ENCODE measurements at places on chromosomes 2 and 18.

DNA sequence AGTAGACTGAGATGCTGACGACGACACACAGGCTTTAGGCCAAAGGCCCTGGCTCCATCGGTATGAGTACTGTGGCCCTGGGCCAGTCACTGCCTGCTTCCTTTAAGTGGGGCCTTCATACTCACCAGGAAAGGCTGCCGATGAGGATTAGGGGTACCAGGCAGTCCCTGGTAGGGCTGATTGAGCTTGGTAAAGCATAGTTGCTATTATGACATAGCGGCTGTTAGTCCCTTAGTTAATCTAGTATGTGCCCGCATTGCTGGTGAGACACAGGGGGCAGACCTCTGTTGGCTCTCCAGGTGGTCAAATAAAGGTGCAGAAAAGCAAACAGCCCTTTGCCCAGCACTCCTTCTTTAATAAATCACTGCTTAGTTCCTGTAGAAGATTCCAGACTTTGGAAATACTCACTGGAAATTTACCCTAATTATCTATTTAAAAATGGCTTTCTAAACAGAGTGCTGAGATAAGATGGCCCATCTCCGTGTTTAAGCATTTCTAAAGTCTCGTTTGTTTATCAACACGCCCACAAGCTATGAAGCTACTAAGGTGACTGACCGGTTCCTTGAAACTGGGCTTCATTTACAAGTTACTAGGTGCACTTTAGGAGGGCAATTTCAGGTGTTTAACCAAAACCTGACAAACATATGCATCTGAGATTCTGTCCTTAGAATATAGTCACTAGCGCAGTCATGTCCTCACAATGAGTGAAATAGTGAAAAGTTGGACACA is 8.7 kb upstream of the BIN1 start:
- DNase-seq: no peak

DNA sequence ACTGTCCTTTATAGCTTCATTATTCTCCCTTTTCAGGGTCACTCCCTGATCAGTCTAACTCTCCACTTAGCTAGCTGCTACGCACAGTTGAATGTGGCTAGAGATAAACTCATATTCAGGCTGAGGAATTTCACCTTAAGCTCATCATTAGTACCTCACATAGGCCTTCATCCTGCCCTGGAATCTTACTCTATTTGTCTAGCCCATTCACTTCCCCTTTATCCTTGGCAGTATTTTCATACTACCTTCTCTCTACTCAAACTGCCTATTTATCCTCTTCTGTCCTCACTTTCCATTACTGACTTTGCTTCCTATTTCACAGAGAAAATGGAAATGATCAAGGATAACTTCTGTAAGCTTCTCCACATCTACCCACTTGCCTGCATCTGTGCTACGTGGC is 10.6 kb upstream of the DSC2 start:
- DNase-seq: no peak

GRCh38 chr2:138010890-138011289 is 46.6 kb downstream of the HNMT start:
- no peak for DNase-seq

- no peak for DNase-seq
Measured at GRCh38 chr2:65404988-65405697, 27.3 kb downstream of the SPRED2 start.

DNA sequence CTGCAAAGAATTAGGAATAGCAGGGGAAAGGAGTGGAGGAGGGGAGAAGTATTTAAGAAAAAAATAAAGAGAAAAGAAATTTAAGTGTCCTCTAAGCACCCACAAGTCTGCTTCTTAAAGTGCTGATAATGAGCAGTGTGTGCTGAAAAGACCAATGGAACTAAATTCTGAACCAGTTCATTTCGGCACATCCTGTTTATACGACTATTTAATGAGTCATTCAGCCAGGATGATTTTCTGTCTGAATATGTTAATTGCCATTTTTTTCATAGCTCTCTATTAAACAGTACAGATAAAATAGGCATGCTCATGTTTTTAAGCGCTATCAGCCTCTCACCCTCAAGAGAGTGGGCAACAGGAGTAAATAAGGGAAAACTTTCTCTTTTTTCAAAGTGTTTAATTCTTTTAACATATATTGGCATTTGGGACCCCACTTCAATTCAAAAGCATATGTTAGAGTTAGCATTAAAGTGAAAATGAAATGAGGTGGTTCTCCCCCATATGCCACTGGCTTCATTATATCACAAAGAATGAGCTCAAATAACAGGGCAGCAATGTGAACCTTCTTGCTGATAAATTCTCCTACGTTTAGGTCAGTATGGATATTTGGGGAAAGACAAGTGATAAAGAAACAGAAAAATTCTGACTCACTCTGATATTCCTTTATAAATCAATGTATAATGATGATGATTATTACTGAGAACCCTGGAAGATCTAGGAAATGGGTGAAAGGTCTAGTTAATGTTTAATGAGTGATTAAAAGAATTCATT is 87.5 kb downstream of the TCF4 start:
- no peak for DNase-seq

- no peak for DNase-seq
Measured at GRCh38 chr2:964562-964961, 13.9 kb downstream of the SNTG2 start.

GRCh38 chr18:3171631-3172030 is 48.1 kb downstream of the MYOM1 start:
- DNase-seq: no peak

GRCh38 chr2:159712929-159713420 is 669 bp downstream of the MARCHF7 start:
- DNase-seq: no peak

- no peak for DNase-seq
Measured at GRCh38 chr2:231984992-231985391, 23.5 kb downstream of the DIS3L2 start.

- DNase-seq: no peak
Measured at GRCh38 chr18:9495465-9495864, 20.2 kb downstream of the RALBP1 start.

GRCh38 chr2:111015283-111015995 is 105.3 kb upstream of the BCL2L11 start:
- no peak for DNase-seq

DNA sequence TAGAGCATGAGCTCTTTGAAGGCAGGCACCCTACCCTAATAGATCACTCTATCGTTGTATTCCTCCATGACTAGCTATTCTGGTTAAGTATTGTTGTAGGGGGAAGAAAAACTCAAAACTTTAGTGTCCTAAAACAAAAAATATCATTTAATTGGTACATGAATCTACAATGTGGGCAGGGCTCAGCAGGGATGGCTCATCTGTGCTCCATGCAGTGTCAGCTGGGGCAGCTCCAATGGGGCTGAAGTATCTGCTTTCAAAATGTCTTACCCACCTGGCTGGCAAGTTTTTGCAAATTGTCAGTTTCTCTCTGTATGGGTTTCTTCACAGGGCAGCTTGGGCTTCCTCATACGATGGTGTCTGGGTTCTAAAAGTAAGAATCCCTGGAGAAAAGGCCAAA is 83.2 kb upstream of the ITGA6 start:
- no peak for DNase-seq

- no peak for DNase-seq
Measured at GRCh38 chr2:69306822-69307578, 80.0 kb downstream of the GFPT1 start.

GRCh38 chr2:224753743-224754540 is 37.8 kb upstream of the CCDC195 start:
- no peak for DNase-seq

GRCh38 chr2:219698748-219699439 is 71.5 kb downstream of the SLC4A3 start:
- no peak for DNase-seq

- no peak for DNase-seq
Measured at GRCh38 chr2:222797261-222797660, 63.6 kb upstream of the ACSL3 start.

DNA sequence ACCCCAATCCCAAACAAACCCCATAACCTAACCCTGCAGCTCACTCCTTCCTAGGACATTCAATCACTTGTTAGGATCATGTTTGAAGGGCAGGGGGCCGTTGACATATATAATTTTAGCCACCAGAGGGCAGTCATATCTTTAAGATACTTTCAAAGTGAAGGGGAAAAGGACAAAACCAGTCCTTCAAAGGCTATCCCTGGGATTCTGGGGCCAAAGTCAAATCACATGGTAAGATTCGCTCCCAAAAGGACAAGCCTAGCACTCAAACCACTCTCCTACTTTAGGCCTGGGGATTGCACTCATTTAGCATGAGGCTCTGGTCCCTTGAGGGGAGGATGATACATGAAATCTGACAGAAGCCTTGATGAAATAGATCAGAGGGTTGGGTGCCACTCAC is 44.6 kb downstream of the HAUS1 start:
- DNase-seq: peak; percentile 16

DNA sequence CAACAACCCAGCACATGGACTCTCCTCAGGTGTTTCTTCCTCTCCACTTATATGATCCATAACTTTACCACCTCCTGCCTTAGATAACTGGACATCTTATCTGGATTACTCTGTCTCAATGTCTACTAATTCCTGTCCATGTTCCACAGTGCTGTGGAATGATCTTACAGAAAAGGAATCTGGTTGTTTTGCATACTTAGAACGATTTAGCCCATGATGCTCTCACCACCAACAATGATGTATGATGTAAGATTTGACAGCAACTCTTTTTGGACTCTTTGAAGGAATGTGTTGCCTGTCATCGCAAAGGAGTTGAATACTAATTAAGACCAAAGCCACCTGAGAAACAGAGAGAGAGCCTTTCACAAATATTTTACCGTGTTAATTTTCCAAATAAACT is 37.7 kb upstream of the SYT4 start:
- no peak for DNase-seq

DNA sequence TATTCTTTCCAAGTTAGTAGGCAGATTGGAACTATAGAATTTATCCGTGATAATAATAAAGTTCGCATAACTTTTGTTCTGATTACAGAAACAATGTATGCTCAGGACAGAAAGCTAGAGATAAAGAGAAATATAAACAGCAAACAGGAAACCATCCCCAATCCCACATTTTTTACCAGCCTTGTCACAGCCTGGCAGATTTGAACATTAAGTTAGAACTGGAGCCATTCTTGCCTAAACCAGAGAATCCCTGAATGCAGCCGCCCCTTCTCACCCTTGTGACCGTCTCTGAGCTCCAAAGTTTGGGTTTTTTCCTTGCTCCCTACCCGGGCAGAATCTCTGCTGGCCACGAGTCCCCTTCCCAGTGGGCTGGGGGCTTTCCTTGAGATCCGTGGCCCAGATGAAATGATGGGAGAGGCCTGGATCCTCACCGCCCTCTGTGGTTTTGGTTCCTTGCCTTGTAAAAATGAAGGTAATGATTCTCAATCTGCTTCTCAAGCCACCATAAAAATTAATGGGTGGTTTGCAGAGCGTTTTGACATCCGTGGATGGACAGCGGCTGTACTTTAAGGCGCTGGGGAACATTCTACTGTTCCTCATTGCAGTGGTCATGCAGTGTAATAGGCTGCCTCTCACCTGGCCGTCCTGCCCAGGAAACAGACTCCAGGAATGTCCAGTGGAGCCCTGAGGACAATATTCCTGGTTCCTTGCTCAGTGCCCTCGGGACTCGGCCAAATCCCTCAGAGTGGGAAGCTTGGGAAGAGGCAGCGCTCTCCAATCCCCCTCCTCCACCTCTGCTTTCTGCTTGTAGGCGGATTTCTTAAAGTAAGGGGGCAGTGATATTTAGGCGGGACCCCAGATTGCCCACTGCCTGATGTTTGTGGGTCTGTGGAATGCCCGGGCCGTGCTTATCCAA is 1.6 kb downstream of the SH3BP4 start:
- no peak for DNase-seq

DNA sequence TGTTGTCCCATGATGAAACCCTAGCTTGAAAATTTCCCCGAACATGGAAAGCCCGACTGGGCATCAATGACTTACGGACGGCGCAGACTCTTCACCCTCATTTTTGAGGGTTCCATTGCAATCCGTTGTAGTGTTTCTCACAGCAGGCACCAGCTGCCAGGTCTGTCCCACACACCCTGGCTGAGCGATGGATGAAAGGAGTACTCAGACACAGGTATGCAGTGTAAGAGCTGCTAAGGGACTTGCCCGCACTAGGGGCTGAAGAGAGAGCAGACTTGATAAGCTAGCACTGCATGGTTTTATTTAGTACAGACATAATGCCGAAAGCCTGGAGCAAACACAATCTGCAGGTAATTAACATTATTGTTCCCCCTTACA is 15.8 kb downstream of the DYNAP start:
- DNase-seq: no peak

DNA sequence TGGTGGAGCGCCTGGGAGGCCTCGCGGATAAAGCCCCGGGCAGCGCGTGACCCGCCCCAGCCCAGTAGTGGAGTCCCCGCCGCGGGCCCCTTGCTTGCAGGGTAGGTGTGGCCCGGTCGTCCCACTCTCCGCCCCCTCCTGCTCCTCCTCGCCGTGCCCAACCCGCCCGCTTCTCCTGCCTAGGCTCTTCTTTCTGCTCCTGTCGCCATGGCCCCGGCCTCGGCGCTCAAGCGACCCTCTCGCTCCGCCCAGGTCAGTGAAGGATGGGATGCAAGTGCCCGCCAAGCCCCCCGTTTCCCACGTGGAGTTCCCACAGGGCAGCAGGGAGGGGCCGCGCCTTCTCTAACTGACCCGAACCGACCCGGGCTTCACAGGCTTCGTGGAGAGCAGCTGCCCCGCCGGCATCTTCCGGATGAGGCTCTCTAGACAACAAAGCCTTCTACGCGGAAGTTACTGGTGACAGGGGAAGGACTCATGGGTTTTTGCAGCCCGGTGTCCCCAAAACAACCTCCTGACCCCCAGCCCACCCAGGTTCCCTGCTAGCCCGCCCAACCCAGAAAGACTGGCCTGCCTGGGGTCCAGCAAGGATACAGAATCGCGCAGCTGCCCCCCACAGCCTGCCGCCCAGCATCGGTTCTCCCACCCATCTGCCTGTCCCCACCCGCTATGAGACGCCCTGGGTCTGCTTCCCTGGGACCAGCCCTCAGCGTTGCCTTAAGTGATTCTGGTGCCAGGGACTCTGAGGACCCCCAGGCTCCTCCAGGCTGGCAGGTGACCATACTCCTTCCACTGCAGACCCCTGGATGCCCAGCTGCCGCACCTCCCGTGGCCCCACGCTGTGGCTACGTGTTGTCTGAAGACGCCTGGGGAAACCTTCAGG is 32.8 kb downstream of the TTC32 start:
- peak; percentile 23 for DNase-seq

DNA sequence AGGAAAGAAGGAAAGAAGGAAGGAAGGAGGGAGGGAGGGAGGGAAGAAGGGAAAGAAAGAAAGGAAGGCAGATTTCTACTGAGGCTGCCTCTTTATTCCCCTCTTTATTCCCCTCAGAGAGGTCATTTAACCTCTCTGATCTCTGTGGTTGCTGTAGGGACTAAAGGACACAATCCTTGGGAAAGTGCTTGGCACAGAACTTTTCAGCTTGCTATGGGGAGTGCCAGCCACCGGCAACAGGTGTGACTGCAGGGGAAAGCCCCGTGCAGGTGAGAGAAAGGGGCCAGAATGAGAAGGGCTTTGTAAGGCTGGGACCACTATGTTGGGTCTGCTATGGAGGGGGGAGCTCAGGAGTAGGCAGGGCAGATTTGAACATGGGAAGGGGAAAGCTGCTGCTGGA is 27.7 kb upstream of the STEAP3 start:
- no peak for DNase-seq

- no peak for DNase-seq
Measured at GRCh38 chr2:120381661-120382060, 35.7 kb downstream of the INHBB start.

Data from NCI-H1417 treated with DMSO at 0.1 percent for 48 hours (cell line).